ENCODE measurements at places on chromosomes 7 and 10.

DNA sequence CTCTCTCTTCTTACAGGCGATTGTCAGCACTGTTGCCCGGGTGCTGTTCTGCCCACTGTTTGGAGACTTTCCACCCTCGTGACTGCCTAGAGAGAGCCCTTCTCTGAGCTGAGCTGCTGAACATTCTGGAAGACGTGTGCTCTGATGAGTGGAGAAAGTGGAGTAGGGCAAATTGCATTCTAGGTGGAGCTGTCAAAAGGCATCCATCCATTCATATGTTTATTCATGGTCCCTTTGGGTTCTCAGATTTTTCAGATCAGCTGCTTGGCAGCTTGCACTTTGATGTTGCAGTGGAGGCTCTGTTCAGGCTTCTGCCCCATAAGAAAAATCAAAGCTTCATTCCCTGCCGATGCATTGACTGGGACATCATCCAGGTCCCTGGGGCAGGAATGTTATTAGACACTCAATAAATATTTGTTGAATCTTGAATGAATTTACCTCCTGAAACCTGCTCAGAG, 120.7 kb upstream of the EEPD1 start:
- H3K27me3 ChIP-seq: peaks cover 10% of the 10 kb centered on the region
- no peaks in the 10 kb centered on the region for H3K36me3 ChIP-seq
- no peaks in the 10 kb centered on the region for H3K4me1 ChIP-seq

DNA sequence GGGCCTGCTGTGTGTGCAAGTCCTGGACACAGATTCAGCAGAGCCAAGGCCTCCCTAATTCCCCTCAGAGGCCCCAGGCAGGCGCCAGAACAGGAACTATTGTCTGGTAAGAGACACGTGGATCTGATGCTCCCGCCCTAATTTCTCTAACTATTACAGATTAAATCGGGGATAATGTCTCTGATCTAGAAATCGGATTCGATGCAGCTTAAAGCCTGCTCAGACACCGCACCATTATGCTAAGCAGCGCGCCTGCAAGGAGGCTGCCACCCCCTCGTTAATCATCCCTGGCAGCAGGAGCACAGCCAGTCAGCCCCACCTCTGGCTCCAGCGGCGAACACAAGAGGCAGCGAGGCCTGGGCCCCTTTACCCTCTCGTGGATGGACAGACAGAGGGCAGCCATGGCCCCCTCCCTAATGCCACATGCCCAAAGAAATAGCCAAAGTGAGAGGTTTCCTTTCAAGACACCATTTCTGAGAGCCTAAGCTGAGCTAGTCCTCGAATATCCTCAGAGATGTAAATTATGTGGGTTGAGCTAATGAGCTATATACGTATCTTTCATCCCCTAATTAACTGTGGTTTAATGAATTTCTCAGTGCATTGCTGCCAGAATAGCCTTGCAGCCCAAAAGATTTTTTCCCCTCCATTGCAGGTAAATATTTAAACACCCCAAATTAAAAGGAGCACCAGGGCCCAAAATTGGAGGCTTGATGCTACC, 122.1 kb downstream of the GRID1 start:
- no peak overlapping the region for H3K4me3 ChIP-seq
- H3K4me1 ChIP-seq: no peaks in the 10 kb centered on the region
- no peak overlapping the region for H3K27ac ChIP-seq
- H3K36me3 ChIP-seq: no peaks in the 10 kb centered on the region
- DNase-seq: no peak

DNA sequence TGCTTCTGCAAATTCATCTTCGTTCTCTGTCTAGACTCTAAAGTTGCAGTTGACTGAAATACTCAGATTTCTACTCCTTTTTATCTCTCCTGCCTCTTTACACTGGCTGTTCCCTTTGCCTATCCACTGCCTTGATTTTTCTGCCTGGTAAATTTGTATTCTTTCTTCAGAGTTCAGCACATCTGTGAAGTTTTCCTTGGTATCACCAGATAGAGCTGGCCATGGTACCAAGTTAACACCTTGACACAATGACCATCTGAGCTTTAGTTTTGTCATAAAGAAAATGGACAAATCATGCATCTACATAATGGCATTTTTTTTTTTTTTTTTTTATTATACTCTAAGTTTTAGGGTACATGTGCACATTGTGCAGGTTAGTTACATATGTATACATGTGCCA, 143.0 kb downstream of the PPP1R3A start:
- H3K36me3 ChIP-seq: no peaks in the 10 kb centered on the region
- H3K27me3 ChIP-seq: no peaks in the 10 kb centered on the region
- no peak overlapping the region for H3K27ac ChIP-seq
- H3K4me1 ChIP-seq: no peaks in the 10 kb centered on the region
- no peak for DNase-seq
- no peak overlapping the region for H3K4me3 ChIP-seq

DNA sequence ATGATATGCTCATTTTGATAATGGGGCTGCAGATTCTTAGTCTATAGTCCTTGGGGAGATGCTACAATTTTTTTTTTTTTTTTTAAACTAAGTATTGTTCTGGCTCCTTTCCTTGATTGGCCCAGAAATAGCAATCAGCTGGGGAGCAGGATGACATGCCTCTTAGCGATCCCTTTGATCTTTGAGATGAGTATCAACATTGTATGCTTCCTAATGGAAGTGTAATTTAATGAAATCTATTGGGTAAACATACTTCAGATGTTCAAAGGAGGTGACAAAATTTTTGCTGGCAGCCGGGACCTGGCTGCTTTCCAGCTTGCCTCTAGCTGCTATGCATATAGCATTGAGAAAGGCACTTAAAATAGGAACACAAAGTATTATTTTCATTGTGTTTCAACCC, 43.5 kb downstream of the VTI1A start:
- H3K4me1 ChIP-seq: peaks cover 2% of the 10 kb centered on the region
- DNase-seq: no peak
- no peaks in the 10 kb centered on the region for H3K27me3 ChIP-seq
- H3K4me3 ChIP-seq: no peak overlapping the region
- no peaks in the 10 kb centered on the region for H3K36me3 ChIP-seq
- no peak overlapping the region for H3K27ac ChIP-seq

GRCh38 chr7:27177795-27178320, 3.7 kb upstream of the HOXA10 start:
- no peak overlapping the region for H3K4me3 ChIP-seq
- H3K27ac ChIP-seq: no peak overlapping the region
- no peaks in the 10 kb centered on the region for H3K36me3 ChIP-seq
- H3K27me3 ChIP-seq: peaks cover 67% of the 10 kb centered on the region
- no peak for DNase-seq

- no peak for DNase-seq
- no peaks in the 10 kb centered on the region for H3K36me3 ChIP-seq
- H3K4me1 ChIP-seq: no peaks in the 10 kb centered on the region
- no peak overlapping the region for H3K27ac ChIP-seq
These were observed 16.7 kb downstream of the ELN start for GRCh38 chr7:74044366-74045350.

GRCh38 chr7:15675379-15675778, 11.1 kb downstream of the MEOX2 start:
- DNase-seq: no peak
- no peak overlapping the region for H3K4me3 ChIP-seq
- no peaks in the 10 kb centered on the region for H3K36me3 ChIP-seq
- H3K27me3 ChIP-seq: no peaks in the 10 kb centered on the region

- H3K4me1 ChIP-seq: peaks cover 24% of the 10 kb centered on the region
- peak overlapping the region; percentile 94 for H3K4me3 ChIP-seq
- no peaks in the 10 kb centered on the region for H3K27me3 ChIP-seq
- H3K36me3 ChIP-seq: peaks cover 4% of the 10 kb centered on the region
These were observed 832 bp downstream of the XRCC2 start for GRCh38 chr7:152674860-152675758.

GRCh38 chr10:77299320-77299719, 338.3 kb downstream of the KCNMA1 start:
- H3K36me3 ChIP-seq: no peaks in the 10 kb centered on the region
- no peaks in the 10 kb centered on the region for H3K4me1 ChIP-seq
- no peak for DNase-seq
- H3K27me3 ChIP-seq: peaks cover 2% of the 10 kb centered on the region
